ENCODE measurements at places on chromosomes 11 and 22.
A peak's percentile ranks its signal among the peaks of the same experiment; 100 is the strongest.

DNA sequence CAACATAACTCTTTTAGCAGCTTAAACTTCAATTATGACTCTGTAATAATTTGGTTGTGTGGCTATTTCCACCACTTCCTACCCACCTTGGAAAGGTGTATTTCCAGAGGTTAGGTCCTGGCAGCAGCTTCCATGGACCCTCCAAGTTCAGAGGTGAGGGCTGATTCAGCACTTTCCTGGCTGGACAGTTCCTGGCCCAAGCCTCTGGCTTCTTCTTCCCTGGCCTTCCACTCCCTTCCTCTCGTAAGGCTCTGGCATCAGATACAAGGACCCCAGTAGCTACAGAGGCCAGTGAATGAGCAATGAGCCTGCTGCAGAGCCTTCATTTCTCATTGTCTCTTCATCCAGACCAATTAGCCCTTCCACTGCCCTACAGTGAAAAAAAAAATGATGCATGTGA is 98.1 kb upstream of the KIRREL3 start:
- no peak for DNase-seq

- DNase-seq: peak; percentile 19
These were observed at the start of gene CPT1A for GRCh38 chr11:68841718-68842426. TSS of gene CPT1A (minus strand) at chr11:68841916. CDS start at chr11:68815474, 26,442 bp downstream.

DNA sequence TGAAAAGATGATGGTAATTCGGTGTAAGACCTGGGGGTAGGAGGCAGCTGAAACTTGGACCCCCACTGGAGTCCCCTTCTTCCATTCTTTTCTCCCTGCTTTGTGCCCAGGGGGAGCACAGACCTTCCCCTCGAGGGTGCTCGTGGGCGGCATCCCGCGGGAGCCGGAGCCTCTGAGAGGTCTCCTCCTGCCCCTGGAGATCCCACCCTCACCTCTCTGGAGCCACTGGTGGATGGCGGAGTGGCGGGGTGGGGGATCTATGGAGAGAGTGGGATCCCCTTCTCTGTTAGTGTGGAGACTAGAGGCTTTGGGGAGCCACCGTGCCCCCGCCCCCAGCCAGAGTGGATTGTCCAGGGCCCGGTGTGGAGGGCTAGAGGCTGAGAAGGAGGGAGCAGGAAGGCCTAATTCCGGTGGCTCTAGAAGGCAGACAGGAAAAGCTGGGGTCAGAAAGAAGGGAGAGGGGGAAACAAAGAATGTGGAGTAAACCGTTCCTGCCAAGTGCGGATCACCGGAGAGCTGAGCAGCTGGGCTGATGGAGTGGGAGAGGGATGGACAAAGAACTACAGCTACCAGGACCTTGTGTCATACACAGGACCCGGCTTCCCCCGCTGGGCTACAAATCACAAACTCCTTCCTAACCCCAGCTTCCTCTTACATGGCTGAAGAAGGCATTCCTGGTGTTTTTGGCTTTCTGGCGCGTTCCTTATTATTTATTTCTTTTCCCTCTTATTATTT is 41.9 kb downstream of the KCNJ1 start:
- no peak for DNase-seq

- no peak for DNase-seq
These were observed 39.4 kb upstream of the RBX1 start for GRCh38 chr22:40911772-40912171.

- DNase-seq: no peak
These were observed 8.2 kb upstream of the SCUBE2 start for GRCh38 chr11:9099617-9100016.

GRCh38 chr22:30270832-30271231 is 4.2 kb upstream of the OSM start:
- DNase-seq: peak; percentile 42
